NCI-H1048 (cell line): ENCODE measurements at places on chromosomes 11 and 22.

DNA sequence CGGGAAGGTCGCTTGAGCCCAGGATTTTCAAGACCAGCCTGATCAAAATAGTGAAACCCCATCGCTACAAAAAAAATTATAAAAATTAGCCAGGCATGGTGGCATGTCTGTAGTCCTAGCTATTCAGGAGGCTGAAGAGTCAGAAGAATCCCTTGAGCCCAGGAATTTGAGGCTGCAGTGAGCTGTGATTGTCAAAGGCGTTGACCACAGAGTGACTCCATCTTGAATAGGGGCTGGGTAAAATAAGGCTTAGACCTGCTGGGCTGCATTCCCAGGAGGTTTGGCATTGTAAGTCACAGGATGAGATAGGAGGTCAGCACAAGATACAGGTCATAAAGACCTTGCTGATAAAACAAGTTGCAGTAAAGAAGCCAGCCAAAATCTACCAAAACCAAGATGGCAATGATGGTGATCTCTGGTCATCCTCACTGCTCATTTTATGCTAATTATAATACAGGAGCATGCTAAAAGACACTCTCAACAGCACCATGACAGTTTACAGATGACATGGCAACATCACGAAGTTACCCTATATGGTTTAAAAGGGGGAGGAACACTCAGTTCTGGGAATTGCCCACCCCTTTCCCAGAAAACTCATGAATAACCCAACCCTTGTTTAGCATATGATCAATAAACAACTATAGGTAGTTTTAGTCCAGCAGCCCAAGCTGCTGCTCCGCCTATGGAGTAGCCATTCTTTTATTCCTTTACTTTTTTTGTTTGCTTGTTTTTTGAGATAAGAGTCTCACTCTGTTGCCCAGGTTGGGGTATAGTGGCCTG is 2.8 kb upstream of the RDX start:
- no peak for DNase-seq

GRCh38 chr22:23218867-23219251 is 38.5 kb downstream of the BCR start:
- DNase-seq, result no peak

GRCh38 chr11:35179466-35180135 is 40.6 kb downstream of the CD44 start:
- no peak for DNase-seq

GRCh38 chr11:83574519-83574918 is 288.4 kb upstream of the CCDC90B start:
- DNase-seq, result no peak

GRCh38 chr11:47620836-47621378 is 21.5 kb downstream of the MTCH2 start:
- DNase-seq, result no peak

- no peak for DNase-seq
These were observed 22.1 kb upstream of the RRAS2 start for GRCh38 chr11:14380947-14381561.

GRCh38 chr11:66782726-66783125 is 53.7 kb upstream of the SPTBN2 start:
- no peak for DNase-seq

GRCh38 chr11:67322049-67322448 is 18.7 kb downstream of the SSH3 start:
- no peak for DNase-seq

DNA sequence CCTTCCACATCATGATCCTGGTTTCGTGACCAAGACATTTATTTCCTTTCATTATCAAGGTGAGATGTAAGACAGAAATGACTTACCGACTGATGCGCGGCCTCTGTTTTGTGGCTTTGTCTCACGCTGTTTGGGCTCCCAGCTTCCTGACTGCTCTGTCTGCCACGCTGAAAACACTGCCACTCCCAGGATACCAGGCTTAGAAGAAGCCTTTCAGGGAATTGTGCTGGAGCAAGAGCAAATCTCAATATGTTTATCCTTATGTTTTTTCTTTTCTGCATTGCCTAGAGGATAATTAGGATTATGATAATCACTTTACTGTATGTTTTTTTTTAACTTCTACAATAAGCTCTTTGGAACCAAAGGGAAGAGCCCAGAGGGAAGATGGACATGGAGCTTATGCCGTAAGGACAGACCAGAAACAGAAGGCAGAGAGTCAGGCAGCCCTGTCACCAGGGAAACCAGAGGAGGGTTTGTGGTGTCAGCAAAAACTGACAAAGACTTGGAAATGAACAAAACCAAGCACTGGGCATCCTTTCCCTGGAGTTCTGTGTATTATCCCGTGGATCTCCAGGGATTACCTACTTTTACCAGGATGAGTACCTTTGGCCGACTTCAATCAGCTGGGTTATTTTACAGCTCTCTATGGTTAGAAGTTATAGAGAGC is 68.2 kb upstream of the ISX start:
- DNase-seq, result no peak

DNA sequence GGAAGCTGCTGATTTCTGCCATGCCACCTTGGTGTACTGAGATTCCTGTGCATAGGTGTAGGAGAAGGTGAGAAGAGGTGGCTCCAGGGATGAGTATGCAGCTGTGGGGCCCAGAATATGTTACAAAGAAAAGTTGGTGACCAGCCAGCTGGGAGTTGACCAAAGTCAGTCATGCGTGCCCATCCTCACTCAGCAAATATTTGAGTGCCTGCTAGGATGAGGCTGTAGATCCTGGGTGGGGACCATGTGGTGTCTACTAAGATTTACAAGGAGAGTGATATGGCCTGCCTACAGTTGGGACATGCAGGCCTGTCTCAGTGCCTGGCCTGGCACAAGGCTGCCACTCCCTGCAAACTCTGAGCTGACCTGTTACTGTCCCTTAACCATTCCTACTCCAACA is 19.4 kb downstream of the RNF185 start:
- no peak for DNase-seq

- DNase-seq, result no peak
These were observed 179.2 kb downstream of the SPON1 start for GRCh38 chr11:14141676-14142075.

GRCh38 chr11:7613394-7613720 is 59.9 kb downstream of the CYB5R2 start:
- no peak for DNase-seq

DNA sequence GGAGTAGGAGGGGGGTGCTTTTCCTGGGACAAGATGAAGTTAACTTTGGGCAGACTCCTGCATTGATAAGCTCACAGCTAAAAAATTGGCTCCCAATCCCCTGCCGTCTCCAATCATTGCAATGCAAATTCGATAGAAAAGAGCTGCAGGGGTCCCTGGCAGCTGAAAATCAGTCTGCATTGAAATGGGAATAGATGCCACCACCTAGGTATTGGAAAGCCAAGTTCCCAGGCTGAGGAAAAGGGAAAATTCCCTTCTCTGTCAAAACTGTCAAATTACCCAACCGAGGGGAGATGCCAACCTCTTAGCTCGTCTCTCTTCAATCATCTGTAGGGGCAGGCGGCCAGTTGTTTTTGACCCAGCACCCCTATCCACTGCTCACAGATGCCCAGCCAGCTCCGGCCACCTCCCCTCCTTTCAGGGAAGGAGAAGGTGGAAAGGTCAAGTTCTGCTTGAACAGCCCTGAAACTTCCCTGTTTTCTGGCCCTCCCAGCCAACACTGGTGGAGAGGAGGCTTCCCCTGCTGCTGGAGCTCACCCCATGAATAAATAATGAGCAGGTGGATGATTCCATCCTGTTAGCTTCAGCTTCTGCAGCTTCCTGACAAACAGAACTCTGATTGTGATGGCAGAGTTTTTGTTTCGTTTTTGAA is 916.3 kb downstream of the TBC1D22A start:
- DNase-seq, result no peak

- no peak for DNase-seq
These were observed 352.5 kb downstream of the TBC1D22A start for GRCh38 chr22:47114813-47115517.

DNA sequence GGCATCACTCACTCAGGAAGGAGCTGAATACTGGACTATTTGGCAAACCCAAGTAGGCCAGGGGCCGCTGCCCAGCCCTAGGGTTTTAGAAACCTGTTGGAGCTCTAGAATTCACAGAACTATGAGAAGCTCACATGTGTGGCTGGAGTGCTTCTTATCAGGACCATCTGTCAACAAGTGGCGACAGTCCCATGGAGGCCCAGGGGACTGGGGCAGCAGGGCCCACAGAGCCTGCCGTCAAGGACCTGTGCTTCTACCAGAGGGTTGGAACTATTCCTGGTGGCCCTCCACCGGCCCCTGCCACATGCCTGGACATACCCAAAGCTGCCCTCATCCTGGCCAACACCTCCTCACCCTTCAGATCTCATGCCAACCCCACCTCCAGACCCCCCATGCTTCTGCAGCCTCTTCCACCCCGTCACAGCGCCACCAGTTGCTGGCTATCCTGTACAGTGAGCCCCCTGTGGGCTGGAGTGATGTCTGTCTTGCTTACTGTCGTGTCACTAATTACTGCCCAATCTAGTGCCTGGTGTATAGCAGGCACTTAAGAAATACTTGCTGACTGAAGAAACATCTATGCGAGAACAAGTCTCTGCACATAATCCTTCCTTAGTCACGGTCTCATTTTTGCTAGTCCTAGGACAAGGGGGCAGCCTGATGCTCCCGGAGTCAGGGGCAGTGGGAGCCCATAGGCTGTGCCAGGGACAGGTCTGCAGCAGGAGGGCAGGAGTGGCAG is 27.2 kb upstream of the RASL10A start:
- DNase-seq, result no peak

DNA sequence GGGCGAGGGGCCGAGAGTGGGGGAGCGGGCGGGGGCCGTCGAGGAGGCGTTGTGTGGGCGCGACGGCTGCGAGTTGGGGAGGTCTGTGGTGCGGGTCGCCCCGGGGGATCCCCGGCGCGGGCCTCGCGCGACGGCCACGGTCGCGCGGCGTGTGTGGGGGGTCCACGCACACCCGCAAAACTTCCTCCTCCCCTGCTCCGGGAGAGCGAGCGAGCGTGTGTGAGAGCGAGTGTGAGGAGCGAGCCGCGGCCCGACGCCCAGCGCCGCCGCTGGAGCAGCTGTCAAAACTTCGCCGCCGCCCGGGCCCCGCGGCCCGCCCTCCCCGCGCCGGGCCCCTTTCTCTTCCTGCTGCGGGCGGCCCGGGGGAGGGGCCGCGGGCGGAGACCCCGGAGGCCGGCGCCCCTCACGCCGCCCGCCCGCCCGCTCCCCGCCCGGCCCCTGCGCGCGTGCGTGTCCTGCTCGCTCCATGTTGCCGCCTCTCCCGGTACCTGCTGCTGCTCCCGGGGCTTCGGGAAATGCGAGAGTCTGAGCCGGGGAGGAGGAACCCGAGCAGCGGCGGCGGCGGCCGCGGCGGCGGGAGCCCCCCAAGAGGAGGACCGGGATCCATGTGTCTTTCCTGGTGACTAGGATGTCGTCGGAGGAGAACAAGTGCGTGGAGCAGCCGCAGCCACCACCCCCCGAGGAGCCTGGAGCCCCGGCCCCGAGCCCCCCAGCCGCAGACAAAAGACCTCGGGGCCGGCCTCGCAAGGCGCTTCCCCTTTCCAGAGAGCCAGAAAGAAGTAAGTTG is 9.0 kb upstream of the CCT8L2 start:
- DNase-seq, result no peak

DNA sequence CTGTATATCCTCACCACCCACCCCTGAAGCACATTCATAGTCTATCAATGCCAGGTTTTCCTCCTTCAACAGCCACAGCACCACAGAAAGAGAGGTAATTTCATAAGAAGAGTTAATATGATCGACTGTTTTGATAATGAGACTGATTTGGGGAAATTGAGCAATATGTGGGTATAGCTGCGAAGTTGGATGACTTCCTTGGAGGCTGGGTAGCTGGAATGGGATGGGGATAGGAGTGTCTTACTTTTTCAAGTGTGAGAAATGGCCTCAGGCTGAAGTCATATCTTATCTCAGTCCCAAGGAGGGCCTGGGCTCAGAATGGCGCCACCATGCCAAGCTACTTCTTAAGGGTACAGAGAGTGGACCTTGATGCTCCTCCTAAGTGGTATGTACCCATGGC is 187.6 kb upstream of the CCDC90B start:
- no peak for DNase-seq

DNA sequence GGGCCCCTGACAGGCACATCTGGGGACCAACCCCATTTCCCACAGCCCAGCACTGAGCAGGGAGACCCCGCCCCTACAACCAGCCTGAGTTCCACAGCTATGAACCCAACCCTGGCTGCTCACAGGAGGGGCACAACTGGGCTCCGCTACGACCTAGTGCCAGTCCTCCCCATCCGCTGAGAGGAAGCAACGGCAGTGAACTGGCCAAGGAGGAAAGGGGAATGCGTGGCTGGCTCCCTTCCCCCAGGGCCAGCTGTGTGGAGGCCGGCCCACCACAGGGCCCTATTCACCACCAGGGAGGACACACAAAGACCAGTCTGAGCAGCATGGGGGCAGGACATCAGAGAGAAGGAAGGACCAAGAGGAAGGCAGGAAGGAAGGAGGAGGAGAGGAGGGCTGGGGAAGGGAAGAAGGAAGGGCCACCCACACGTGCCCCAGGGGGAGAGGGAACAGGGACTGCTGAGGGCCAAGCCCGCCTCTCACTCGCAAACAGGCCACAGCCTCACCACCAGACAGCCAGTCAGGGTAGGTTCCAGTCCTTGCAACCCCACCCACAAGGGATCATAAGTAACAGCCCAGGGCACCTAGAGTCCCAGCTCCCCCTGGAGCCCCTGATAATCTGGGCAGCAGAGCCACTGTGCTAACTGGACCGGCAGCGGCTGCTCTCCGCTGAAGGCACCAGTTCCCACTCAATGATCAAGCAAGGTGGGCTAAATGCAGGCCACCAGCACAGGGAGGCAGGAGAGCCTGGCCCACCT is 8.5 kb upstream of the GAL3ST1 start:
- no peak for DNase-seq

DNA sequence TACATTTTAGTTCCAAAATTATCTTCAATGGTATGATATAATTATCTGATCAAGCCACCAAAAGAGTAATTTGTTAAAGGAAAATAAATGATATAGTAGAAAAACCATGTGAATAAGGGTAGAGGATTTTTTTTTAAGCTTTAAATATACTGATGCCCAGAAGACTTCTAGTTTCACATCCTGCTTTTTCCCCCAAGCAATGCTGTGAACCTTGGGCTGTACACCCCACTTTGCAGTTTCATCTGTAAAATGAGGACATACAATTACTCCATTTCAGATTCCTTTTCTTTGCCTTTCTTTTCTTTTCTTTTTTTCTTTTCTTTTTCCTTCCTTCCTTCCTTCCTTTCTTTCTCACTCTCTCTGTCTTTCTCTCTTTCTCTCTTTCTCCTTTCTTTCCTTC is 1125.4 kb downstream of the DLG2 start:
- no peak for DNase-seq
